ENCODE measurements at places on chromosomes 3 and 15.

- DNase-seq, result no peak
These were observed 58.4 kb upstream of the HRH1 start for GRCh38 chr3:11095932-11096265.

DNA sequence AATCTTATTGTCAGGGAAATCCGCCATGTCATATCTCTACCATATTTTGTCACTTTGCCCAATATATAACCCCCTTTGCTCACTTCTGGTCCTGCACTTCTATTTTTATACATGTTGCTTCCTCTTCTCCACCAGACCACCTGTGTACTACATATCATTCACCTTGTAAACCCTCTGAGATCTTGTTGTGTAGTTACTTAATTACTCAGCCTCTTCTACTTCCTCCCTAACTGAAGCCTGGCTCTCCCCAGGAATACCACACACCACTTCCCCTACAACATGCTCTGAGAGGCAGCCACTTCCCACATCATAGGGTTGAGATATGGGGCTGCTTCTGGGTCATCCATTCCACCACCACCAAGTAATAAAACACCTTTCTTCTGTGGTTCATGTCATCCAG, 10.0 kb downstream of the HEXA start:
- DNase-seq, result no peak

- no peak for DNase-seq
These were observed 45.1 kb downstream of the NR1I2 start for GRCh38 chr3:119826711-119827608.

- DNase-seq, result no peak
These were observed 3.2 kb downstream of the TYRO3 start for GRCh38 chr15:41562244-41562643.

- DNase-seq, result no peak
These were observed 316.9 kb upstream of the ICE2 start for GRCh38 chr15:60795889-60796288.

Data from activated T-cell treated with anti-CD3 and anti-CD28 coated beads for 1 hour (primary cell).